ENCODE measurements at places on chromosomes 2 and 18.
A peak's percentile ranks its signal among the peaks of the same experiment; 100 is the strongest.

GRCh38 chr2:120570546-120570945 lies 165.1 kb upstream of the GLI2 start:
- no peak for DNase-seq

DNA sequence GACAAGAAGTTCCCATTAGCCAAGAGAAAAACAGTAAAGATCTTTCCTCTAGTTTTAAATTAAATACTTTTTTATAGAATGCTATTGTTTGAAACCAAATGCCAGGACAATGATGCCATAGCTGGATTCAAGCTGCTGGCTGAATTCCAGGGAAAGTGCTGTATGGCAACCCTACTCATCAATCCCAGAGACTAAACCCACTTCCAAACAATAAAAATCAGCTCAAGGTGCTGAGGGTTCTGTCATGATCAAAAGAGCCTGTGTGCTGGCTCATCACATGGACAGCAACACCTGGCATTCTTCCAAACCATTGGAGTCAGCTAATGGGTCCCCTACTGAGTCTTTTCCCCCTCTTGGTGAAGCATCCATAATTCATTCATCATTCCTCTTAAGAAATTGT lies 53.7 kb upstream of the PARD3B start:
- no peak for DNase-seq

DNA sequence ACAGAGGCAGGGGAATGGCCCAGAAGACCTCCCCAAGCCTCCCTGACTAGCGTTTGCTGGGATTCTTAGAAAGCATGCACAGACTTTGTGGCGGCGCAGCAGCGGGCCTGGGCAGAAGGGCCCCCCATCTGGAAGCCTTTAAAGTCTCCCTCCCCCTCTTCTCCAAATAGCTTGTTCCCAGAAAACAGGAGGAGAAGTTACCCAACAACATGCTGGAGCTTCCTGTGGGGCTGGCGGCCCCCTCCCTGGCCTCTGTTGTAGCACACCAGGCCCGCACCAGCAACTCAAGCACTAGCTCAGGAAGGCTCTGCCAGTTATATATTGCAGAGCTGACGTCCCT lies 334.8 kb downstream of the DYSF start:
- DNase-seq: no peak

DNA sequence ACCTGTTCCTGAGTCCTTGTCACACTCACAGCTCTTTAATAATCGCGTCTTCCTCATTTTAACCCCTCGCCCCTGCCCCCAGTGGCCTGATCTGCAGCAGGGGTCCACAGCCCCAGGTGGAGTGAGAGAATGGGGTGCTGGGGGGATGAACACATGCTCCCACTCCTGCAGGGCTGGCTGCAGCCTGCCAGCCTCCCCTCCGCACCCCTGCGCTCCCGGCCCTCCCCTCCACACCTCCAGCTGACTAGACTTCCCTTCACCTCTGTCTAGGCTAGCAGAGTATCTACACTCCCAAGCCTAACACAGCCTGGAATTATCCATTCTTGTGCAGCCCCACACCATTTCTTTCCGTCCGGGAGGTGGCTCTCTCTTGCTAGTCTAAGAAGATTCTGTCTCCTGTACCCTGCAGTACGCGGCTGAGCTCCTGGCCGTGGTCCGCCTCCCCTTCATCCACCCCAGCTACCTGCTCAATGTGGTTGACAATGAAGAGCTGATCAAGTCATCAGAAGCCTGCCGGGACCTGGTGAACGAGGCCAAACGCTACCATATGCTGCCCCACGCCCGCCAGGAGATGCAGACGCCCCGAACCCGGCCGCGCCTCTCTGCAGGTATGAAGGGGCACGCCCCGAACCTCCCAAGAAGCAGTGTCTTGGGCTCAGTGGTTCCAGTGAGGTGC lies 231.6 kb downstream of the ATAD2B start:
- no peak for DNase-seq

GRCh38 chr2:239538357-239539052 lies 137.7 kb upstream of the HDAC4 start:
- no peak for DNase-seq

DNA sequence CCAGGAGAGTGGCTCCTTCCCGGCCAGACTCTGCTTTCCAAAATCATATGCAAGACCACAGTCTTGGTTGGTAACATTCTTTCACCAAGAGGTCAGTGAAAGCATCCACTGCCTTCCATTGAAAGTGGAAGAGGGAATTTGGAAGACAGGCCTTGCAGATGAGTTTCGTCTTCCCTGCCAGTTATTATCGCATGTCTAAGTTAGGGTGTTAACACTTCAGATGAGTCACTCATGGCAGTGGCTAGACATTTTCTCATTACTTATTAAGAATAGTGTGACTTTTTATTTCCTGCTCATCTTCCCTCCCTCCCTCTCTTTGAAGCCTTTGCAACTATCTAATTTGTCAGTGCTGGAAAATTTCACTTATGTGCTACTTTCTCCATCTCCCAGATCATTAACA lies 102.9 kb upstream of the EPB41L3 start:
- no peak for DNase-seq

DNA sequence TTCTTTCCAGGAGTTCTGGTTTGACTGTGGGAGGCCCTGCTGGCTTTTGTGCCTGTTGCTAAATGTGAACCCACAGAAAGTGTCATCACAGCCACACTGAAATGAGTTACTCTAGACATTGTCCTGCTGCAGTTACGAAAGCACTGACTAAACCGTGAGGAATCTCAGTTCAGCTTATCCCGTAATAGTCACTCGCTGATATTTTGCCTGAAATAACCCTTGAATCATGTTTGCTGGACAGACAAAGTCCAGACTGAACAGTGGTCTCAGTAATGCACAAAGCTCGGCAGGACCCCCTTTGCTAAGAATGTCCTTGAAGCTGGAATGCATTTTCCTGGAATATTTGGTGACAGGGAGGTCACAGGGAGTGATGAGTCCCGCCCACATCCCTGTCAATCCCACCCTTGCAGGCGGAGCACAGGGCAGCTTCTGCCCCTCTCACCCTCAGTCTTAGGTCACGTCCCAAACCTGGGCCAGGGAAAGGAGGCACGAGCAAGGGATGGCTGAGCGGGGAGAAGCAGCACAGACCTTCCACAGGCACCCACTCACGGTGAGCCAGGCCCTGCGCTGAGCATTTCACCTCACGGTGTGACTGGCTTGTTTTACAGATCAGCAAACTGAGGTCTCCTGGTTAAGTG lies 53.4 kb downstream of the ADI1 start:
- DNase-seq: no peak

DNA sequence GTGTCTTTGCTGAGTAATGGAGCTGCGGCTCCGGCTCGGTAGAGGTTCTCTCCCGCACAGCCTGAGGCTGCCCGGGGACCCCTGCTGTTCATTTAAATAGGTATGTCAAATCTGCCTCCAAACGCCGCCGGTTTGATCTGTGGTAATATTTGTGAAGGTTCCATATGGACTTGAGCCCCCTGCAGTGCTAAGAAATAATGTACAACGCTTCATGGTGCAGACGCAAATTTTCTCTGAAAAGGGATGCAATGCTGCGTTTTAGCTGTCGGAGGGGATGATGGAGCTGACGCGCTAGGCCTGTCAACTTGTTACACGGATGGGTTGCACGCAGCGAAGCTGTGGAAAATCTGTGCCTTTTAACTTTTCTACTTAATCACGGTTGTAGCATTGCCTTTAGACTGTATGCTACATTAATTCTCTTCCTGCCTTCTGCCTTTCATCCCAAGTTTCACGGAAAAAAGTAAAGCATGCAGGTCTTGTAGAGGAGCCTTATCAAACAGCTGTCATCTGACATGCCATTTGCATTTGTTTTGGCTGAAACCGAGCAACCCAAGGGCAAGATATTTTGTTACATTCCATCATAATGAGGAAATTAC lies 43.2 kb downstream of the MRPS9 start:
- DNase-seq: no peak

GRCh38 chr2:71781695-71782228 lies 328.4 kb downstream of the DYSF start:
- DNase-seq: no peak

GRCh38 chr18:5296706-5297320 lies 1.3 kb upstream of the ZBTB14 start:
- DNase-seq: peak; percentile 67

DNA sequence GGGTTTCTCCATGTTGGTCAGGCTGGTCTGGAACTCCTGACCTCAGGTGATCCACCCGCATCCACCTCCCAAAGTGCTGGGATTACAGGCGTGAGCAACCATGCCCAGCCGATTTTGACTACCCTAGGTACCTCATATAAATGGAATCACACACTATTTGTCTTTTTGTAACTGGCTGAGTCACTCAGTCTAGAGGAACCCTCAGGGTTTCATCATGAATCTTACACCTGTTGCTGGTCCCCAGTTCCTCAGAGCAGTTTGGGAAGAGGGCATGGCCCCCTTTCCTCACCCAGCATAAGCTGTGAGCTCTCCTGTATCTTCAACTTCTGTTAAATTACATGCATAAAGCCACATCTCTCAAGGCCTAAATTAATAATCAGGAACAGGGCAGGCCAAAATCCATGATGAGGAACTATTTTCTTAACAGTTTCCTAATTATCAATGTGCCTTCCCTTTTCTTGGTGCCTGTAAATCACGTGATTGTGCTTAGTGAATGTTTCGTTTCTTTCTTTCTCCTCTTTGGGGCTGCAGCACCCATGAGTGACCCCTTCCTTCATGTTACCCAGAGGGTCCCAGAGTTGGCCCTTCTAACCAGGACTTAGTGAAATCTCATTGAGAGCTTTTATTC lies 20.9 kb downstream of the DYSF start:
- no peak for DNase-seq

- no peak for DNase-seq
Measured at GRCh38 chr2:36348721-36349120, 6.9 kb upstream of the CRIM1 start.

DNA sequence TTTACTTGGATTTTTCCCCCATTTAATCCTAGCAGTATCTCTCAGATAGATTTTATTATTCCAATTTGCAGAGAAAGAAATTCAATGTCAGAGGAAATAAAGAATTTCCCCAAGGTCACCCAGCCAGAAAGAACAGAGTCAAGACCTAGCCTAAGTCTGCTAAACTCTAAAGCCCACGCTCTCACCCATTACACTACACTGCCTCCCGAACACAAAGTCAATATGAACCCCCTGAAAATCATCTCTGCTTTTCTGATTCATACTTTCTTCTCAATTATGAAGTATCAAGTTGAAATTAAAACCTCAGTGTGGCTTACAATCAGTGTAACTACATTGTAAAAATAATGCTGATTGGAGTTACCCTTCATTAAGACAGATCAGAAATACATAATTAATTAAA lies 89.6 kb downstream of the METTL8 start:
- DNase-seq: no peak

GRCh38 chr2:210224941-210225672 lies at the start of gene ACADL:
TSS of gene ACADL (minus strand) at chr2:210225447. CDS start at chr2:210225263, 184 bp downstream.
- no peak for DNase-seq

DNA sequence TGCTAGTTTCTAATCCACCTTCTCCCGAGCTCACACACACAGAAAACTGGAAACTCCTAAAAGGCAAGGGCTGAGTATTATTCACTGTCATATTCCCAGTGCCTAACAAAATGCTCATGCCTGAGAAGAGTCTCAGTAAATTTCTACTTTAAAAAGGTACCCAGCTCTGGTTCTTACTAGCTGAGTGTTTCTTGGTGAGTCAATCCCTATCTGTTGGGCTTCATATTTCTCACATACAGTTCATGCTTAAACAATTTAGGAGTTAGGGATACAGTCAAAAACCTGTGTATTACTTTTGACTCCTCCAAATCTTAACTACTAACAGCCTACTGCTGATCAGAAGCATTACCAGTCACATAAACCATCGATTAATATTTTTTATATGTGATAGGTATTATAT lies 204.9 kb downstream of the EN1 start:
- DNase-seq: no peak

DNA sequence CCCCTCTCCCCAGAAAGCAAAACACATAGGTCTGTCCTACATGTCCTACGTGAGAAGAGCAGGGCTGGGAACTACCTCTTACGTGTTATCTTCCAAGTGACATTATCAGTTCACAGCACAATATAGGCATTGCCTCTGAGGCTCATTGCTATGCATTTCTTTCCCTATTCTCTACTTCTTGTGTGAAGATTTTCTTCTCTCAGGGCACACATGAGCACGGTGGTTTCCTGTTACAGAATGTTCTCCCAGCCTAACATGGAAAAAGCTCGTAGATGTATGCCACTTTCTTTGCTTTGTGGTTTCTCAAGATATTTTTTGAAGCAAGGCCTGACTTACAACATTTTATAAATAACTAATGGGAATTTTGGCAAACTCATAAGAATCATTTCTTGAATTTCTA lies 19.4 kb upstream of the DSC3 start:
- no peak for DNase-seq

- no peak for DNase-seq
Measured at GRCh38 chr18:25253136-25253535, 98.8 kb downstream of the ZNF521 start.

DNA sequence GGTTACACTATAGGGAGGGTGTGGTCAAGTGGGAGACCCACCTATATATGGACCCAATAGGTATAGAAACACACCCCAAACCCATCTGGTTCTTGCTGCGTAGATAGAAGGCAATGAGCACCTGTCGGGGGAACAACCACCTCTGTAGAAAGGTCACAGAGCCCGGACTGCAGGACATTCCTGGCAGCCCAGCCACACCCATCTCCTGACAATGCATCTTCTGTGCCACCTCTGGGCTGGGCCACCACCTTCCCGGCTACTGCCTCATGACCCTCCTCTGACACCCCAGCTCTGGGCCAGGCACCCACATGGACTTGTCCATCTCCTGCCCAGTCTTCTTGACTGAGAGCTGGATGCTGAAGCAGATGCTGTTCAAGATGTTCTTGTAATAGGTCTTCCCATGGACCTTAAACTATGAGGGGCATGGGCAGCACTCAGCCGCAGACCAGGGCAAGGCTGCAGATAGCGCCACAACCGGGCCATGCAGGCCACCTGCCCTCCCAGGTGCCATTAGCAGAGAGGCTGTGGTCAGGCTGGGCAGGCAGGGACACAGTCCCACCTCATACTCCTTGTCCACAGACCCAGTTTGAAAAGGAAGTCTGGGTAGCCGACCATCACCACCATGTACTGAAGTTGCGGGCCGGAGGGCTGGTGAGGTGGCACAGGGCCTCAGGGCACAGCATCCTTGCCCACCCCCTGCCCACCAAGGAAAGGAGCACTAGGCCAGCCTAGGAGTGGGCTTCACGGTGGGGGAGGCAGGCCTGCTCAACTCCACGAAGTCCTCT lies 9.3 kb downstream of the ALPG start:
- no peak for DNase-seq

GRCh38 chr2:16271231-16271896 lies 331.0 kb downstream of the MYCN start:
- no peak for DNase-seq

DNA sequence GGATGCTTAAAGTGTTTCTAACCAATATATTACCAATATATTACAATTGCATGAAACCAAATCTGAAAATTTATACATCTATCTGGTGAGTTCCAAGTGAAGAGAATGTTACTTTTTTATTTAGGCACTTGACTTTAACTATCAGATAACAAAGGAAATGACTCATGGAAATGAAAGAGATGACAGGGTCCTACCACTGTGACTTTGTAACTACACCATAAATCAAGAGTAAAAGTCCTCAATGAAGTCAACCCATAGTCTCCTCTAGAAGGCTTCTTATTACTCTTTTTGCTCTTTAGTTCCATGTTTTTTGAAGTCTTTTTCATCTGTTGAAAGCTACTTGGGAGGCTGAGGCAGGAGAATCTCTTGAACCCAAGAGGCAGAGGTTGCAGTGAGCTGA lies 545.0 kb upstream of the PIK3C3 start:
- no peak for DNase-seq

- DNase-seq: no peak
Measured at GRCh38 chr2:48754874-48755273, 650 bp downstream of the LHCGR start.
